ENCODE measurements at places on chromosomes 3 and 15.
A peak's percentile ranks its signal among the peaks of the same experiment; 100 is the strongest.

DNA sequence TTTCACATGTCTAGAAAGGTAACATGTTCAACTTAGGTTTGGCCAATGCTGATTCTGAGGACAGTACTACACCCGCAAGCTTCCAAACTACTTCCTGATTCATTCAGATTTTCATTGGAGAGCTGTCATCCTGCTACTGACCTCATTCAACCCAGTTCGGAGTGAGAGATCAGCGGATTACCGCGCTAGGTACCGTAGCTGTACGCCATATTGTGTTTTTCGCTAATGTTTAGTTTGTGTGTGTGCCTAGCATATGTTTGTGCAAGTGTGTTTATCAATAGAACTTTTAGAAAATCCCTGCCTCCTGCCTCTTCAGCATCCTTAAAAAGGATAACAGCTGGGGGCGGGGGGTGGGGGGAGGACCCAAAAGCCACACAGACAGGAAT is 1.1 kb downstream of the ZBTB20 start:
- DNase-seq: peak; percentile 45

DNA sequence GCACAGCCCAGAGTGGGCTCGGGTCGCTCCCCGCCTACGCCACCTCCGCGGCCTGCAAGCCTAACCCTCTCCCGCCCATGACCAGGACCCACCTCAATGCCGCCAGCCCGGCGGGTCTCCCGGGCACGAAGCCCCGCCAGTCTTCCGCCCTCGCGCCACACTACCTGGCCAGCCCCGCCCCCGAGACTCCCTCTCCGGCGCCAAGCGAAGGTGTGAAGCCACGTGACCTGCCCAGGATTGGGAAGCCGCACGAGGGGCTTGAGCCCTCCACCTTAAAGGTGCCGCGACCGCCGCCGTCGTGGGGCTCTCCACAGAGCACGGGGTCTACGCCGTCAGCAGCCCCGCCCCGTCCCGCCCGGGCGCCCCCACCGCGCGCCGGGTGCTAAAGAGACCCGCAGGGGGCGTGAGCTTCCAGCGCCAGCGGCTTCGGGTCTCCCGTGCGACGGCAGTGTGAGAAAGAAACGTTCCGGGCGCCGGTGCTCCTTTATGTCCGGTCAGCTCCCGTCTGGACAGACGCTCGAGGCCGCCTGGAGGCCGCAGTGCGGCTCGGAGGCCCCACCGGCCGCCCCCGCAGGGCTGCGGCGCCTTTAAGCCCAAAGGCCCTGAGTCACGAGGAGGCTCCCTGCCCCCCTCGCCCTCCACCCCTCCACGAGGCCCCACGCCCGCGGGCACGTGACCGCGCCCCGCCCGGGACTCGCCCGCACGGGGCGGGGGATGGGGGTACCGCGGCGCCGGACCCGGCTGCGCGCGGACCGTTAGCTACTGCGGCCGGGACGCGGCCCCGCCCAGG is at the start of gene CPEB1:
CPEB1 (minus strand) TSS at position 319 of the 790 bp plus-strand sequence. CDS start 18,904 bp downstream, outside the sequence.
- DNase-seq: no peak

DNA sequence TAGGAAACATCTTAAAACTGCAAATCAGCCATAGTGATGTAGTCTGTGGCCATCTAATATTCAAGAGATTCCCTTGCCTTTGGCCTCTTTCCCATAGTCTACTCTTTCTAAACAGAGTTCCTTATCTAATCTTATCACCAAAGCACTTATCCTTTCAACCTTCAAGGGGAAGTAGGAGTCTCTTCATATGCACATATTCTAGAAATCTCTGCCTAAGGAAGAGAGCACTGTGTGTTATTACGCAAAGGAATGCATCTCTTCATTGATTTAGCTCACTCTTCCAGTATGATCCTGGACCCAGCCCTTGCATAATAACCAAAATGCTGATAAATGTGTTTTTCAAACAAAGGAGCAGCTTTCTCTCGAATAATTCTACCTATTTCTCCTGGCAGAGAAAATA is 253.7 kb upstream of the TPRG1 start:
- no peak for DNase-seq

DNA sequence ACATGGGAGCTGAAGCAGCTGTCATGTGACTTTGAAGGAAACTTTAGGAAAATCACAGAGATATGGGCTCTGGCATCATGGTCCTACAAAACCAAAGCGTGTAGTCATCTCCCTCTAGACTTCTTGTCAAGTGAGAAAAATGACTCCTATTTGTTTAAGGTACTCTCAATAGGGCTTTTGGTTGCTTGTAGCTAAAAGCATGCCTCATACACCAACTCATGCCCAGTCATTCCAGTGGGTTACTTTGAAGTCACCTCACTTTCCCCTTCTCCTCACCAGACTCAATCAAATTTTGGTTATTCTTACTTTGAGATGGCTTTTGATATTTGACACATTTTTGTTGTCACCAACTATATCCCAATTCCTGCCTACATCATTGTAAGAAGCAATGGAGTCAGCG is 81.6 kb downstream of the BOC start:
- DNase-seq: no peak

- DNase-seq: no peak
Observed at GRCh38 chr3:165544432-165544831, 292.8 kb downstream of the BCHE start.

DNA sequence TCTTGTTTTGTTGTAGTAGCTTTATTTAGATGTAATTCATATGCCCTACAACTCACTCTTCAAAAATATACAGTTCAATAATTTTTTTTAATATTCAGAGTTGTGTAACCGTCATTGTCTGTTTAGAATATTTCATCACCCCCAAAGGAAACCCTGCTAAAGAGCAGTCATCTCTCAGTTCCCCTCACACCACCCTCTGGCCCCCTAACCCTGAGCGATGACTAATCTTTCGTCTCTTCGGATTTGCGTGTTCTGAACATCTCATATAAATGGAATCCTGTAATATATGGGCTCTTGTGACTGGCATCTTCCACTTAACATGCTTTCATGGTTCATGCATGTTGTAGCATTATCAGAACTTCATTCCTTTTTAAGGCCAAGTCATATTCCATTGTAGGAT is 183.8 kb downstream of the ATG7 start:
- no peak for DNase-seq

DNA sequence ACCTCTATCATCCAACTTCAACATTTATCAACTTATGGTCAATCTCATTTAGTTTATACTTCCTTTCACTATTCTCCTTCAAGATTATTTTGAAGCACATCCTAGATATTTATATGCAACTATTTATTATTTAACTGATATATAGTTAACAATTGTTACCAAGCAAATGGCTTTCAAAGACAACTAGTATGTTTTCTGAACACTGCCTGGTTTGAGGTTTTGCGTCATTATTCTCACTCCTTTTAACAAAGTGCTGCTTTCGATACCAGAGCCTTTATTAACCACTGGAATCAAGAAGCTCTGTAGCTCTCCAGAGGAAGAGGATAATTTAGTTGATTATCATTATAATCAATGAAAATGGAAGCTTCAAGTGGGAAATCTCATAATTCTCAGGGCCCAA is 19.6 kb downstream of the ZIC1 start:
- DNase-seq: no peak

GRCh38 chr15:51325167-51325566 is 13.2 kb downstream of the CYP19A1 start:
- no peak for DNase-seq

DNA sequence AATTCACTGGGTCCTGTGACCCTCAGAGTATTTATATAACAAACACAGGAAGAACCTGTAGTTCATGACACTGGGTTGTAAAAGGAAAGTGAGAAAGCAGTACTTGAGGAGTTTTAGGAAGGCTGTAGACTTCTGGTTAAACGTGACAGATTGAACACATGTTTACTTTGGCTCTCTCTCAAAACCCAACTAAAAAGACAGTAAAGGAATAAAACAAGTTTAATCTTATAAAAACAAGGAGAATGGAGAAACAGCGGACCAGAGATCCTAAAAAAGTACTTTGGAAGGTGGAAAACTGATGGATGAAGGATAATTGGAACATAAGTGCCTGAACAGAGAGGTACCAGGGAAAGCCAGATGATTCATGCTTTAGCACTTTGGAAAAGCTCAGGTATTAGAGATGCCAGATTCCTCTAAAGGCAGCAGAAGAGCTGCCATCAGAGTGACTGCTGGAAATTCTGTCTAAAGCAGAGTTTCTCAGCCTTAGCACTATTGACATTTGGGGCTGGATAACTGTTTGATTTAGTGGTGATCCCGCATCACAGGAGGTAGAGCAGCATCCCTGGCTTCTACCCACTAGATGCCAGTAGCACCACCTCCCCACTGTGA is 182.9 kb upstream of the RORA start:
- no peak for DNase-seq

GRCh38 chr3:101244212-101244575 is 76.2 kb downstream of the IMPG2 start:
- no peak for DNase-seq

DNA sequence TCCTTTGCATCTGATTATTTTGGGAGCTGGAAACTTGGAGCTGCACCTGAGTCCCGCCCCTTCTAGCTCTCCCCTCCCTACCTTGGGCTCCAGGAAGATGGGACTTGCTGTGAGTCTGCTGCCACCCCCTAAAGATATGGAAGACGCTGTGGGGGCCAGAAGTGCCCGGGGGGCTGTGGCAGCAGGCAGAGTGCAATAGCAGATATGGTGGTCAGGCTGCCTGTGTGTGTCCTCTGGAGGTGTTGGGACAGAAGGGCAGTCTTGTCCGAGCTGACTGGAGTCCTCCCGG is 485 bp downstream of the PAK6 start:
- no peak for DNase-seq

GRCh38 chr3:9110802-9111201 is 138.6 kb downstream of the SRGAP3 start:
- DNase-seq: no peak

- no peak for DNase-seq
Observed at GRCh38 chr3:66473181-66473580, 27.6 kb downstream of the LRIG1 start.

- DNase-seq: peak; percentile 7
Observed at GRCh38 chr3:40477666-40478065, 744 bp downstream of the ZNF619 start.

DNA sequence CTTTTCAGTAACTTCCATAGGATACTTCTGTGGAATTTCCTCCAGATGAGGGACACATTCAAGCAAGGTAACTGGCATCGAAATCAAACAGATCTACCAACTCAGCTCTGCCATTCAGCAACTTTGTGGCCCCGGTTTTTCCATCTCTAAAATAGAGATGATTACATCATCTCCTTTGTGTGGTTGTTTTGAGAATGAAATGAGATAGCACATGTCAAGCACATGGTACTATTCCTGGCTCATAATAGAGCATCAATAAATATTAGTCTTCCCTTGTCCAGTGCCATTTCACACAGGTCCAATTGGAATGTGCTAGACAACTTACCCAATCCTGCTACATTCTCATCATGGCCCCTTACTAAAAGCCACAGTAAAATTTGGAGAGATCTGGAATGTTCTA is 24.2 kb upstream of the TM4SF4 start:
- no peak for DNase-seq

GRCh38 chr15:40933517-40933902 is 4.4 kb downstream of the DLL4 start:
- DNase-seq: no peak

- DNase-seq: no peak
Observed at GRCh38 chr15:37137221-37137620, 36.9 kb upstream of the MEIS2 start.

- DNase-seq: peak; percentile 45
Observed at GRCh38 chr3:188365988-188366698, 212.2 kb downstream of the LPP start.

All from kidney capillary endothelial cell (primary cell).